IPS DF 19.7 (cell line): ENCODE measurements at places on chromosomes 7 and 10.

DNA sequence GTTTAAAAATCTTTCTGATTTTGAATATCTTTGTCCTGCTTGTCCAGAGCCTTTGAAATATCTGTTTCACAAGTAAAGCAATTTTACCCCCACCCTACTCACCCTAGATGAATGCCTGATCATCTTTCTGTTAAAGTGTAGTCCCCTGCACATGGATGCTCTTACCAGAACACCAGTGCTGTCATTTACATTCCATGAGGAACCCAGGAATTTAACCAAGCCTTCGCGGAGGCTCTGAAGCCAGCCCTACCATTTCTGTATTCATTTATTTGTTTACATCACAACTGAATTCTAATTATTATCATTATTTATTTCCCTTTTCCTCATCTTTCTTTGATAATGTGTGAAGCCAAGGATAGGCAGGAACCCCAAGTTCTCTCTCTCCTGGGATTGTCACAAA is 167.8 kb upstream of the MYO3A start:
- no peak for DNase-seq

DNA sequence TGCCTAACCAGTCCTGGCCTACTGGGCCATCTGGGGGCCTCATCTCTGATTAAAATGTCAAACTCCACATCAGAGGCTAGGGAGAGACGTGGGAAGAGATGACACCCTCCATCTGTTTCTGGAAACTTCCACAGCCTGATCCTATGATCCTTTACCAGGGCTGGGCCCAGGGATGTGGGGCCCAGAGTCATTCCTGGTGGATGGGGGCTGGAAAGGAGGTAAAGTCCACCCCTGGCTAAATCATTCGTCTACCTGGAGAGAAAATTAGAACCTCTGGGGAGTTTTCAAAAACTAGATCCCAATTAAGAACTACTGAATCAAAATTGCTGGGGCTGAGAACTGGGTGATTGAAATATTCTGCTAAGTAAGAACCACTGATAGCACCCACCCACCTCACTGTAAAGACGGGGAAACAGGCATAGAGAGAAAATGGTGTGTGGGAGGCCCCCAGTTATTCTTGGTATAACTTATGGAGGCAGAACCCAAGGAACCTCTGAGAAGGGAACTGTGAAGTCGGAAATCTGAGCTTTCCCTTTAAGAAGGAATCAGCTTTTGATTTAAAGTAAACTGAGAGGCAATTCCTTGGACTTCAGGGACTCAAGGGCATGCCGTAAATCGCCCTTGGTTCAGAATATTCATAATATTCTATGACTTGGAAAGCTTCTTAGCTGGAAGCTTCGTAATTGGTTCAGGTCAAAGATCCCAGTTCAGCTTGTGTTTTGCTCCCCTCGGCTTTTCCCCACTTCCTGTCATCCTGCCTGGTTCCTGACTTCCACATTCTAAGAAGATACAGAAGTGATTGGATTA is 53.1 kb downstream of the PRKAG2 start:
- DNase-seq, result no peak

DNA sequence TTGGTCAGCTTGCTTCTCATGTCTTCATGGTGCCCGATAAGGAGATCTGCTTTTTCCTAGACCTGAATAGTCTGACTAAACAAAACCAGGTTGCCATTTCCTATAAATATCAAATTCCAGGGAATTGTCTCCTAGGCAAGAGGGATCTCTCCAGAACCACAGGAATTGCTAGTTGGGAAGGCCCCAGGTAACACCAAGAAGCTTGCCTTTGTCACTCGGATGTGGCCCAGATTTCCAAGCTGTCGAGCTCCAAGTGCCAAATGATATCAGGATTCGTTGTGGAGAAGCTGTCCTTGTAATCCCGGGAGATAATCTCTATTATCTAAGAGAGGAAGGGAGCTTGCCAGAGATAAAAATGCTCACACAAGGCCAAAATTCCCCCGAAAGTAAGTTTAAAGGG is 1288.5 kb upstream of the AUTS2 start:
- no peak for DNase-seq

- DNase-seq, result no peak
Observed at GRCh38 chr7:68200051-68200670, 1203.5 kb downstream of the TYW1 start.

DNA sequence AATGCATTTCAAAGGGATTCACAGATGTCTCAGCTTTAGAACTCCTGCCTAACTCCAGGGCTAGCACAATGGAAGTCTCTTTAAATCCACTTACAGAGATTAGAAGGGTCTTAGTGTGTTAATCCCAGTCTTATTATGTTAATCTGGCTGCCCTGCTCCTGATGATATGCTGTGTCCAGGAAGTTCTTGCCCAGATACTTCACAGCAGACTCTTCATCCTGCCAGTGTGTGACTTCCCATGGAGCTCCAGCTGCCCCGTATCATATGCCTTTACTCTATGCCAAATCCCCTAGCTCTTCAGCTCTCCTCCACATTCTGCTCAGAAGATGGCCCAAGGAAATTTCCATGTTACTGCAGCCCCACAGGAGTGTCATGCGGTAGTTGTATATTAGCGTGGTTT is 533.8 kb downstream of the GALNT17 start:
- no peak for DNase-seq

DNA sequence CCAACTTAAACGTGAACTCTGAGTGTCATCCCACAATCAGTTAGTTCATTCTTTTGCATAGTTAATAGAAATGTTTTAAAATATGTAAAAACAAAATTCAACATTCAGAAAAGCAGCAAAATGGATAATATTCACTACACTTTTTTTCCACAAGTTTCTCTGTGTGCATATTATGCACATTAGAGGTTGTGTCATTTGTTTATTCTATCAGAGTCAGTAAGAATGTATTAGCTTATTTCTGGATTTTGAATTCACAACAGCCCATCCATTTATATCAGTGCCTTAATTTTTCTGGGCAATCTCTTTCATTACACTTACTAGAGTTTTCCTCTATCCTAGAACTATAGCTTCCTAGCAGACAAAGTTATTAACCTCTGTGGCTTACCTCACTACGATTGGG is 432.7 kb upstream of the SEMA3A start:
- DNase-seq, result no peak

- DNase-seq, result no peak
Observed at GRCh38 chr7:17142831-17143541, 155.5 kb upstream of the AHR start.
